ENCODE measurements at places on chromosomes 1 and 21.

- no peak for DNase-seq
- no peak overlapping the region for H3K4me3 ChIP-seq
- H3K27ac ChIP-seq, result no peak overlapping the region
- no peaks in the 10 kb centered on the region for H3K36me3 ChIP-seq
These were observed 35.4 kb upstream of the ARF1 start for GRCh38 chr1:228047183-228047466.

DNA sequence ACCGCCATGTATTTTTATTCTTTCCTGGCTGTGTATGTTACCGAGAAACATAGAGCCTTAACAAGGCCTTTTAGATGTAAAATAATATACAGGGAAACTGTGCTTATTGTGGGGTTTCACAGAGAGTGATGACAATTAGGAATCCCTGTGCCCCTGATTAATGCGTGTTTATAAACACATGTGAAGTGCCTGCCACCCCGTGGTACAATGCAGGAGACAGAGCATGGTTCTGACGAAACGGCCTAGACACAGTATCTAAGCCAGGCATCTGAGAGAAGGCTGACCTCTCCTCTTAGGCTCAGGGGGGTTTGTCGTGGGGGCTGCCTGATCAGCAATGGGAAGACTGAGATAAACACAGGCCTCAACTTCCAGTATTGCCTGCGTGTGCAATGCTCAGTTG is 200.0 kb downstream of the AJAP1 start:
- no peaks in the 10 kb centered on the region for H3K36me3 ChIP-seq
- no peak overlapping the region for H3K4me3 ChIP-seq

DNA sequence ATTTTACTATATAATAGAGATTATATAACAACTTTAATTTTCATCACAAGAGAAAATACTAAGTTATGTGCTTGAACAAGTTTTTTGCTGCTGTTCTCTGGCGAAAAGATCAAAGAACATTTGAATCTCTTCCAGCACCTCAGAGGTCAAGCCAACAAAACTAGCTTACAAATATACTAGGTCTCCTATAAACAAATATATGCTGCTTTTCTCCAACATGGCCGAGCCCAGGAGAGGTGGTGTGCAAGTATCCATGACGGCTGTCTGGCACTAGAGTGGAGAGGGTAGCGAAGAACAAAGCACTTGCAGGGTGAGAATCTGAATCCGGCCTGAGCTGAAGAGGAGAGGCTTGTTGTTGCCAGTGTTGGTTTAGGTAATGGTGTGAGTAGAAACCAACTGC is 7.5 kb upstream of the FMO3 start:
- H3K36me3 ChIP-seq, result no peaks in the 10 kb centered on the region
- DNase-seq, result no peak
- H3K27ac ChIP-seq, result no peak overlapping the region
- H3K4me3 ChIP-seq, result no peak overlapping the region

DNA sequence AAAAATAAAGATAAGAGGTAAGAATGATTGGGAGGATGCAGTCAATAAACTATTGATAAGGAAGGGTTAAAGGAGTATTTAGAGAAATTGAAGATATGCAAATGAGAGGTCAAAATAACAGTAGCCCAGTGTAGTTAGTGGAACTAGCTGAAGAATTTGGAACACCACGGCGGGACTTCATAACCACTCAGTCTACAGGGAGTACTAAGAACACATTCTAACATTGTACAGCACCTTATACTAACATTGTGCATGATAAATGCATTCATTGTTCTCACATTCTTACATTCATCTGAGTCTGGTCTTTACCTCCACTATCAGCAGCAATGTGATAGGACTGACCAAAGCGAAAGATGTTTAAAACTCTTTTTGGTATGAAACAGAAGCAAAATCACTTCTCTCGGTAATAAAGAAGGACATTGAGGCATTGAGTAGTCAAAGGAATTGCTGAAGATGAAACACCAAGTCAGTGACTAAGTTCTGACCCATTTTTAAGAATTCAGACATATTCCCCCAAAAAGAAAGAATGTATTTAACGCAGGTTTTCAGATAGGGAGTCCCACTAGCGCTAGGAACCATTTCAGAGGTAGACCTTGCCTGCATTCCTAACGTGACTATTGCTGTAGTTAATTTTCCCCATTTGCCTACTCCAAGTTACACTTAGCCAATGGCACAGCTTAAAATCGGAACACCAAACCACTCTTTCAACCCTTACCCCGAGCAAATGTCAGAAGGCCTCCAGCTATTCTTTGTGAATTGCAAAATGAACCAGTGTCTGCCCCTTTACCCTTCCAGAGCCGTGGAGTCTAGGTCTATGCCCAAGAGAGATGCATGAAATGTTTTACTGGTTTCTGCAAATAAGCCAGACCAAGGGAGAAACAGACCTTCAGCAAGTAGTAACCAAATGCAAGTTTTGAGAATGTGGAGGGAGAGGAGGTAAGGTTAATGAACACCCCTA is 108.8 kb upstream of the IRF2BP2 start:
- no peak for DNase-seq
- no peaks in the 10 kb centered on the region for H3K36me3 ChIP-seq
- no peak overlapping the region for H3K27ac ChIP-seq

DNA sequence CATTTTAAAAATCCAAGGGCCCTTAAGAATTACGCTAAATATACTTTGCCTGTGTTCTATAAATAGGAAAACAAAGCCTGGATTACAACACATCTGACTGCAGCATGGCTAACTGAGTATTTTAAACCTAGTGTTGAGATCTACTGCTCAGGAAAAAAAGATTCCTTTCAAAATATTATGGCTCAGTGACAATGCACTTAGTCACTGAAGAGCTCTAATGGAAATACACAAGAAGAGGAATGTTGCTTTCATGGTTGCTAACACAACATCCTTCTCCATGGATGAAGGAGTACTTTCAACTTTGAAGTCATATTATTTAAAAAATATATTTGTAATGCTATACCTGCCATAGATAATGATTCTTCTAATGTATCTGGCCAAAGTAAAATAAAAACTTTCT is 248.3 kb upstream of the NEGR1 start:
- H3K27me3 ChIP-seq, result no peaks in the 10 kb centered on the region
- no peaks in the 10 kb centered on the region for H3K36me3 ChIP-seq
- no peak overlapping the region for H3K4me3 ChIP-seq
- H3K27ac ChIP-seq, result no peak overlapping the region

- H3K4me1 ChIP-seq, result peaks cover 27% of the 10 kb centered on the region
- H3K36me3 ChIP-seq, result peaks cover 8% of the 10 kb centered on the region
- no peaks in the 10 kb centered on the region for H3K27me3 ChIP-seq
- peak overlapping the region; percentile 96 for H3K4me3 ChIP-seq
- peak overlapping the region; percentile 98 for H3K27ac ChIP-seq
- no peak for DNase-seq
These were observed 926 bp upstream of the MRPL55 start for GRCh38 chr1:228109962-228110488.

GRCh38 chr1:41171266-41171874 is 70.7 kb downstream of the SCMH1 start:
- DNase-seq, result no peak
- H3K4me1 ChIP-seq, result peaks cover 46% of the 10 kb centered on the region
- H3K27me3 ChIP-seq, result no peaks in the 10 kb centered on the region

DNA sequence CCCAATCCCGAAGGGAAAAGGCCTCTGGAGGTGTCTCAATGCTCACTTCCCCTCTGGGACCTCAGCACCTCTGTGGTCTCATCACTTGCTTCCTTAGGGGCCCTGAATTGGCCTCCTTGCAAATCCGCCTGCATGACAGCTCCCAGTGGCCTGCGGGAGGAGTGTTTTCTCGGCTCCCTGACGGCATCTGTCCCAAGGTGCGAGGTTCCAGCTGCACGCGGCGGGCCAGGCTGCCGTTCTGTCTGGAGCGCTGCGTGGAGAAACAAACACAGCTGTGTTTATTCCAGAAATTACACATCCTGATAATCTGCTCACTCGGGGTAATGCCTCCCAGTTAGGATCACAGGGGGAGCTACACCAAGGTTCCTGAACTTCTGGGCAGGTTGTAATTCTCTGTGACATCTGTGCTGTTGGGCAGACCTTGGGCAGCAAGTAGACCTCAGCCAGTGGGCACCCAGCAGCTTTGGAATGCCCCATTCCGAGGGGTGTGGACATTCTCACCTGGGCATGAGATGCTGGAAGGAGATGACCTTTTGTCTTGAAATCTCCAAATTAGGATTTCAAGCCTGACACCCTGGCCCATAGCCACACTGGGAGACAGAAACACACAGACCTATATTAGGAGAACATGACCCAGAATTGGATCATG is 18.2 kb downstream of the EPHB2 start:
- H3K27me3 ChIP-seq, result peaks cover 17% of the 10 kb centered on the region
- no peaks in the 10 kb centered on the region for H3K4me1 ChIP-seq
- no peak overlapping the region for H3K27ac ChIP-seq
- no peak overlapping the region for H3K4me3 ChIP-seq

DNA sequence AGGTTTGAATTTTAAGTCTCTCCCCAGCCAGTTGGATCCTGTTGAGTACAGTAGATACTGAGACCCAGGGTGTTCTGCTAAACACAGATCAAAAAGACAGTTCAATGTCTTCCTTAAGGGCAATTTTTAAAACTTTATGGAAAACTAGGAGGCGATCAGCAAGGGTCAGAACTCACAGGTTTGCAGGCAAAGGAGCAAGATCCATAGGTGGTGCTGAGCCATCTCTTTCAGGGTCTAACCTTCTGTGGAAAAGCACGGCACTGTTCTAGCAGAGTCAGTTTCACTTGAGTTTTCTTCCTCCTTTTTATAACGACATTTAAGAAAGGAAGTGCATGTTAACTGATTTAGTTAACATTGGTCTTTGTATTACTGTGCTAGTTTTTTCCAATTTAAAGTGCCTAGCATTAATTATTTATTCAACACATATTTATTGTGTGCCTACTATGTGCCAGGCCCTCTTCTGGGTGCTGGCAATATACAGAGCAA is at the start of gene CD84:
Gene CD84 (minus strand): TSS at position 281 of the 486 bp plus-strand sequence. CDS start 59 bp downstream, at position 222.
- H3K27me3 ChIP-seq, result no peaks in the 10 kb centered on the region
- DNase-seq, result peak; percentile 39
- H3K27ac ChIP-seq, result peak within 1 kb of the TSS; percentile 87

- H3K27ac ChIP-seq, result peak overlapping the region; percentile 100
- peaks cover 7% of the 10 kb centered on the region for H3K36me3 ChIP-seq
- no peaks in the 10 kb centered on the region for H3K27me3 ChIP-seq
- H3K4me3 ChIP-seq, result peak overlapping the region; percentile 91
These were observed 877 bp downstream of the IRF2BP2 start for GRCh38 chr1:234608911-234609690.

DNA sequence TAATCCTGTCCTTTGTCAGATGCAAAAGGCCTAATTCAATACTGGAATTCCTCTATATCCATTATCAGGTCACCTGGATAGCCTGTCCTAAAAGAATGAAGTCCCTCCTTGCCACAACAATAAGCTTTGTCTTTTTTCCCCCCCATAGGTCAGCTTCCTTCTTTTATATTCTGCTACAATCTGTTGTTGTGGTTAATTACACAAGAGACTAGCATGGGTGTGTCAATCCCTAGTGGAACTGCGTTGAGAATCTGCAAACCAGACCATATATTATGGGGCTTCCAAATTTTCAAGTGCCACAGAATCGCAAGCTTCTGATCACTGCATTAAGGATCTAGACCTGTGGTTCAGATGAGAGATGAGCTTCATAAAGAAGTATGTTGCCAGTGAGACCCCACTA is 349.6 kb downstream of the SMYD3 start:
- no peak overlapping the region for H3K4me3 ChIP-seq
- H3K27me3 ChIP-seq, result no peaks in the 10 kb centered on the region
- no peak for DNase-seq
- no peak overlapping the region for H3K27ac ChIP-seq

DNA sequence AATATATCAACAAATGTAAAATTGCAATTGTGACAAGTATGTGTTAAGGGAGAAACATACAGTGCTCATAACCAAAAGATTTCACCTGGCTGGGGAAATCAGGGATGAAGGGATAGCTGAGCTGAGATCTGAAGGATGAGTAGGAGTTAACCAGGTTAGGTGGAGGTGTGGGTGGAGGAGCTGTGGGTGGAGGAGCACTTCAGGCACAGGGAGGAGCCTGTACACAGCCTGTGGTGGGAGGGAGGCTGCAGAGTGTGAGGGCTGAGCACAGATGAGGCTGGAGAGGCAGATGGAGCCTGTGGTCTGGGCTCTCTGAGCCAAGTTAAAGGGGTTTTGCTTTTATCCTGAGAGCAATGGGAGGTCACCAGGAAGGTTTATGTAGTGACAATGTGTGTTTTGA is 111.9 kb downstream of the XCL2 start:
- no peaks in the 10 kb centered on the region for H3K36me3 ChIP-seq
- no peaks in the 10 kb centered on the region for H3K27me3 ChIP-seq
- H3K4me1 ChIP-seq, result no peaks in the 10 kb centered on the region
- H3K27ac ChIP-seq, result no peak overlapping the region
- no peak overlapping the region for H3K4me3 ChIP-seq
- DNase-seq, result no peak

DNA sequence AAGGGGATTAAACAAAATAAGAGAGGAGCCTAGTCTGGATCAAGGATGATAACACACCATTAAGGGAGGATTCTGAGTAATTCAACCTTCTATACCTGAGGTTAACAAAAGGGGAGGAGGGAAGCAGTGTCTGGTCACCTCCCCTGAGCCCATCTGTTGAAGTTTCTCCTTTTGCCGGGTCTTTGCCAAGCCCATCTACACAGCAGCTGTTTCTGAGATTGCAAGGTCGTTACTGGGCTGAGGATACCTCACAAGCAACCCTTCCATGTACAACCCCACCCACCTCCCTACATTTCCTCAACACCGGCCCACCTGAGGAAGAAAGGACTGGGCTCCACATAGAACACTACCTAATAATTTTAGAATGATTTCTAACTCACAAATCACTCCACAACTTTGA is 26.3 kb downstream of the LRRC52 start:
- H3K4me1 ChIP-seq, result no peaks in the 10 kb centered on the region
- peaks cover 62% of the 10 kb centered on the region for H3K27me3 ChIP-seq
- H3K36me3 ChIP-seq, result no peaks in the 10 kb centered on the region
- no peak overlapping the region for H3K4me3 ChIP-seq
- no peak for DNase-seq

DNA sequence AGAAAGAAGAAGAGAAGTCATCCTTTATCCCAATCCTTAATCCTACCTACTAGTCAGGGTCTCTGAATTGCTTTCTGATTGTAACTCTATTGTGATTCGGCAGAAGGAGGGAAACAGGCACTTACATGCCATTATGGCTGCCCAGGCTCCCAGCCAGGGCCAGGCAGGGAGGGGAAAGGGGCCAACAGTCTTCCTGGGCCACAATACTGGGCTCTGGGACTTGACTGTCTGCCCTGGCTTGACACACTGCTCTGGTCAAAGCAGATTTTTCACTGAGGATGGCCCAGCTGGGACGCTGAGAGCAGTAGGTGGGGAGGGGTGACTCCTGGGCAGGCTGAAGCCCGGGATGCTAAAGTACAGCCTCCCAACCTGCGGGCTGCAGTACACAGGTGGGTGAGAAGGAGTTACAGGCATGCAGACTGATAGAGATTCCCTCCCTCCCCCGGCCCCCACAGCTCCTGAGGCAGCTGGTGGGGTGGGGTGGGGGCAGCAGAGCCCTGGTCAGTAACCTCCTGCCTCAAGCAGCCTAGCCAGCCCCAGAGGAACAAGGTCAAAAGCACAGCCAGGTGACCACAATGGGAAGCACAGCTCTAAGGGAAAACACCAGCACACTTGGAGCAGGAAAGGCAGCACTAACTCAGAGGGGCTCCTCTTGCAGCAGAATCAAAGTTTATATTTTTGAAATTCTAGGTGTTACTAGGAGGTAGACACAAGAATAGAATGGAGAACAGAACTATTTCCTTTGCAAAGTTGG is 25.3 kb downstream of the KCND3 start:
- H3K4me3 ChIP-seq, result no peak overlapping the region
- no peaks in the 10 kb centered on the region for H3K36me3 ChIP-seq
- H3K27me3 ChIP-seq, result peaks cover 38% of the 10 kb centered on the region
- H3K27ac ChIP-seq, result no peak overlapping the region

- peaks cover 9% of the 10 kb centered on the region for H3K36me3 ChIP-seq
- no peak overlapping the region for H3K4me3 ChIP-seq
- no peak overlapping the region for H3K27ac ChIP-seq
These were observed 69.2 kb downstream of the OLFML2B start for GRCh38 chr1:161954466-161954865.
